ENCODE measurements at places on chromosomes 1 and 21.

- DNase-seq, result no peak
These were observed 17.8 kb upstream of the TNFSF4 start for GRCh38 chr1:173224949-173225348.

- no peak for DNase-seq
These were observed 4.1 kb upstream of the ITGB2 start for GRCh38 chr21:44924606-44925377.

- no peak for DNase-seq
These were observed 200.6 kb downstream of the GRIK1 start for GRCh38 chr21:29739176-29739575.

DNA sequence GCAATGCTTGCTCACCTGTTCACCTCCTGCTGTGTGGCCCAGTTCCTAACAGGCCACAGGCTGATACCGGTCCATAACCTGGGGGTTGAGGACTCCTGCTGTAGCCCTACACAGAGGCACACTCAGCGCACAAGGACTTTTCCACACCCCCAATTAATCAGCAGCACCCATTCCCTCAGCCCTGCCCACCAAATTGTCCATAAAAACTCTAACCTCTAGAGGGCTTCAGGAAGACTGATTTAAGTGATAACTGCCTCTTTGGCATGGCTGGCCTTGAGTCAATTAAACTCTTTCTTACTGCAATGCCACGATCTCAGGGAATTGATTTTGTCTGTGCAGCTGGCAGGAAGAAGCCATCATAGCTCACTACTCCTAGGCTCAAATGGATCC is 71.3 kb upstream of the MUTYH start:
- DNase-seq, result no peak

GRCh38 chr1:203172184-203173010 is 3.2 kb downstream of the MYBPH start:
- DNase-seq, result peak; percentile 2

- no peak for DNase-seq
These were observed 10.4 kb downstream of the C1orf226 start for GRCh38 chr1:162391790-162392563.

GRCh38 chr1:25727635-25728286 is 72.2 kb upstream of the SELENON start:
- DNase-seq, result no peak

DNA sequence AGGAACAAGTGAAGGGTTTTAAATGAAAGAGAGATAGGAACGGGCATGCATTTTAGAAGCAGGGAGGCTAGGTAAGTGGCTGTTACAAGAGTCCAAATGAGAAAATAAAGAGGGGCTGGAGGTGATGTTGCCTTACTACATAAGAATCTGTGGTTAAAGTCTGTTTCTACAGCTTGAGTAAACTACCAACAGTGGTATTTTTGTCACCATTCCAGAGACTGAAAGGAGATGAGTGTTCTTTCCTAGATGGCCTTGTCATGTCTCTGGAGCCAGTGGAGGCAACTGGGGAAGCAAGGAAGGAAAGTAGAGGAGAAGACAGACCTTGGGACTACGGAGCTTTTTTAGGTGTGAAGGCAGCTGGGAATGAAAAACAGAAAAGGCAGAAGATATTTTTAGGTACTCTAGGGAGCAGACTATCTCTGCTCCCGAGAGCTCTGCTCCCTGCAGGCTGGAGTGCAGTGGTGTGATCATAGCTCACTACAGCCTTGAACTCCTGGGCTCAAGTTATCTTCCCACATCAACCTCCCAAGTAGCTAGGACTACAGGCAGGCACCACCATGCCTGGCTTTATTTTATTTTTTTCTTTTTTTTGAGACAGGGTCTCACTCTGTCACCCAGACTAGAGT is 12.2 kb downstream of the HDAC1 start:
- no peak for DNase-seq

- DNase-seq, result no peak
These were observed 37.4 kb upstream of the BTG2 start for GRCh38 chr1:203267912-203268311.

GRCh38 chr1:13469343-13469742 is 44.5 kb downstream of the LRRC38 start:
- no peak for DNase-seq

All from stimulated activated CD8-positive, alpha-beta memory T cell treated with anti-CD3 and anti-CD28 coated beads, Interleukin-2, amount 100 ng/mL, for 1 hour (primary cell).